Right atrium auricular region (tissue), 2 donors: ENCODE measurements at places on chromosomes 1 and 21. TPM values are rescaled to one million over a fixed set of nuclear protein-coding genes. Genes with fewer than 3 reads are reported as not detected.

Gene LCE1D
- not detected for total RNA-seq

Gene IGSF5
- 2.9 TPM for total RNA-seq

Gene OR2T1
- not detected for total RNA-seq

Gene KMO
- 0.35 TPM for total RNA-seq

Gene KRTAP8-1
- total RNA-seq = not detected

- DNase-seq = no peak
Observed at GRCh38 chr1:29711582-29712283, 475.4 kb downstream of the PTPRU start.

DNA sequence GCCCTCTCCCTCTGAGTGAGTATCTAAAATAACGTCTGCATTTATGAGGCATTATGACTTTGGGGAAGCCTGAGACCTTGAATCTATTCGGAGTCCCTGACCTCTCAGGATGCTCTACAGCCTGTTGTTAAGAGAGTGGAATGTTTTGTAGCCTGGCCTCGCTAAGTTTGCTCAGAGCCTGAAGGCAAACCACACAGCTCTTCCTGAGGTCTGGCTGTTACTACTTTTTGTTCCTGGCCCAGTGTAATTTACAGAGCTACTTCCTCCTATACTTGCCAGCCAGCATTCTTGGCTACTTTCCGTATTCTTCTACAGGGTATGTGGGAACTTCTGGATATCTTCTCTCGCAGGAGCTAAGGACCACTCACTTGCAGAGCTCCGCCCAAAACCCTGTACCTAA is 3.6 kb upstream of the ZMYM4 start:
- DNase-seq = no peak
